T-helper 22 cell (primary cell): ENCODE measurements at places on chromosomes 11 and 22.

- no peak for DNase-seq
These were observed 65.2 kb downstream of the FBXO7 start for GRCh38 chr22:32539631-32540421.

GRCh38 chr22:40507491-40507890 is 129.0 kb downstream of the MRTFA start:
- no peak for DNase-seq

GRCh38 chr11:40291741-40292140 is 1167.7 kb downstream of the LRRC4C start:
- DNase-seq: no peak

- DNase-seq: no peak
These were observed 1062.8 kb downstream of the DLG2 start for GRCh38 chr11:84564180-84564866.

DNA sequence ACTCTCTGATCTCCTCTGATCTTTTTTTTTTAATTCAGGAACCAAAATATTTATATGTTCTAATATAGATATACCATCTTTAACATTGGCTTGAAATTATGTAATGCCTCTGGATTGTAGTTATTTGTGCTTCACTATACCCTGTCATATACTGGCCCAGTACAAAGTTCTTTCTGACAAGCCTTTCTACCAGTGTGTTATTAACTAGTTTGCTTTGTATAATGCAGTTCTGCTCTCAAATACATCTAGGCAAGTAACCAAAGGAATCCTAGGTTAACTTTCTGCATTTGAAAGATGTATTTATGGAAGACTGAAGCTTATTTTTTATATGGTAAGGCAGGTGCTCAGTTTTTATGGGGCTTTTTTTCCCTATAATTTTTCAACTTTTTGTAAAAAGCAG is 36.1 kb downstream of the ARHGEF12 start:
- no peak for DNase-seq

- DNase-seq: no peak
These were observed 174.1 kb downstream of the FAM181B start for GRCh38 chr11:82559609-82560008.

GRCh38 chr11:75402002-75402773 is 2.9 kb downstream of the RPS3 start:
- DNase-seq: no peak

GRCh38 chr22:23856721-23857605 is 712 bp upstream of the SLC2A11 start:
- no peak for DNase-seq
